WERI-Rb-1 (cell line): ENCODE measurements at places on chromosomes 12 and 14.

- DNase-seq: peak; percentile 25
Observed at GRCh38 chr12:8912914-8913313, 1.4 kb upstream of the PHC1 start.

DNA sequence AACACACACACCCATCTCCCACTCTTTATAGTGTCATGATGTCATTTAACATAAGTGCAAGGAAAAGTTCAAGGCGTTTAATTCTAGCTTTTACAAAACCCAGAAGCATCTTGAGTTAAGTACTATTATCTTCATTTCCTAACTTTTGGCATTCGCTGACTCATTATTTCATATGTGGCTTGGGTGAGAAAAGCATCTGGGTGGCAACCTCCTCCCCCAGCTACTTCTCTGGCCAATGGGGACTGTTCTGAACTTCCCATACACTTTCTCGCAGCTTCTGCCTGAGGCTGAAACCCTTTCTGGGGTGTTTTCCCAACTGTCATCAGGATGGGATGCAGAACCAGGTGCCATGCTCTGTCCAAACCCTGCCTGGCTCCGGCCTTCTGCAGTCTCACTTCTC is 2.8 kb upstream of the MARK3 start:
- no peak for DNase-seq

GRCh38 chr14:94953541-94954260 is 183.8 kb upstream of the GSC start:
- no peak for DNase-seq

DNA sequence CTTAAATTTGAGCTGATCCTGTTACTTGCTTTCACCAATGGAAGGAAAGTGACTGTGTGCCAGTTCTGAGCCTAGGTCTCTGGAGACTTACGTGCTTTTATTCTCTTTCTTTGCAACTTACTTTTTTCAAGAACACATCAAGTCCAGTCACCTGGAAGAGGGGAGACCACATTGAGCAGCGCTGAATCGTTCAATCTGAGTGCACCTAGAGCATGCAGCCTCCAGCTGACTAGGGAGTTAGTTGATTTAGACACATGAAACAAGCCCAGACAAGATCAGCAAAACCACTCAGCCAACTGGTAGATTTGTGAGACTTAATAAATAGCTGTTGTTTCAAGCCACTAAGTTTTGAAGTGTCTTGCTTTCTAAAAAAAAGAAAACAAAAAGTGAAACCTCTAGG is 1014.8 kb upstream of the FBXO33 start:
- DNase-seq: no peak

DNA sequence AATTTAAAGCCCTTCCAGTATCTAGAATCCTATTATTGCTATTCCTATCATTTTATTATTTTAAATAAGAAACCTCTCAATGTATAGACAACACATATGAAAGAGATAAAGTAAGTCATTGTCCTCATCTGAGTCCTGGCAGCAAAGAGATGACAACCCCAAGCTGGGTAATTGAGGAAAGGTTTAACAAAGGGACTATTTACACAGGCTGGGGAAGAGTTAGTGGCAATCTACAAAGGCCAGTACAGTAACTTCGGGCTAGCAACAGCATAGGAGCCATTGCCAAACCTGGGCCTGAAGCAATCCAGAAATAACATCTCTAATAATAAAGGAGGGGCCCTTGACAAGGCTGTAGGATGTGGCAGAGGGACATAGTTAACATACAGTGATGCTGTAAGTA is 11.2 kb downstream of the PDE6H start:
- DNase-seq: no peak

GRCh38 chr12:13038491-13039161 is 5.6 kb upstream of the FAM234B start:
- DNase-seq: no peak

DNA sequence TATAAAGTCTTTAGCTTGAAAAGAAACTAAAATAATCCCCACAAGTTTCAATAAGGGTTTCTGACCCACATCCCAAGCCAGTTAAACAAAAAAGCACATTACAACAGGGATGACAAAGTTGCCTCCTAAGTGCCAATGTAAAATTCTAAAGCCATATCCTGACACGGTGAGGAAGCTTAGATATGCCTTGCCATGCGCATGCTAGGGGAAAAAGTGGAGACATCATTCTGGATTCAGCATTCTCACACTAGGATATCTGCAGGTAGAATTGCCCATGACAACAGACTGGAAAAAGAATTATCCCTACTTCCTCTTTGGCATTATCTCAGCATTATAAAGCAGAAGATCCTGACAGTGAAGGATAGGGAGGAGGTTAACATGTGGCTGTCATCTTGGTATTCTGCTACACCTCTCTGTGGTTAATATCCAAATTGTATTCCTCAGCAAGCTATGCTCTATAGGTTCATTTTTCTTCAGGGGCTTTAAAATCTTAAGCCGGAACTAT is 4.9 kb downstream of the DUSP6 start:
- DNase-seq: no peak

- no peak for DNase-seq
Observed at GRCh38 chr12:92695056-92695455, 7.7 kb upstream of the PLEKHG7 start.

DNA sequence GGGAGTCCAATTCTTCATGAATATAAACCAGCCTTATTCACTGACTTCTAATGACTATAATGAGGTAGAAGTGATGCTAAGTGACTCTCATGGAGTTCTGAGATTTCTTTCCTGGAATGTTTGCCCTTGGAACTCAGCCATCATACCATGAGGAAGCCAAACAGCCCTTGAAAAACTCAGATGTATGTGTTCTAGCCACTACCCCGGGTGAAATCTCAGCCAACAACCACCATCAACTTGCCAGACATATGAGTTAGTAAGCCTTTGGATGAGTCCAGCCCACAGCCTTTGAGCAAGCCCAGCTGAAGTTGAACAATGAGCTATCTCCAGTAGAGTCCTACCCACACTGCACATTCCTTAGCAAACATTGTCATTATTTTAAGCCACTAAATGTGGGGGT is 149.5 kb downstream of the SLC6A15 start:
- no peak for DNase-seq

- DNase-seq: peak; percentile 32
Observed at GRCh38 chr12:12017798-12018197, 52.9 kb upstream of the BCL2L14 start.

- no peak for DNase-seq
Observed at GRCh38 chr12:6528539-6529235, 5.6 kb upstream of the GAPDH start.

GRCh38 chr12:24743941-24744793 is 204.7 kb downstream of the BCAT1 start:
- DNase-seq: no peak

- DNase-seq: no peak
Observed at GRCh38 chr14:38158468-38158867, 49.2 kb upstream of the SSTR1 start.

- DNase-seq: no peak
Observed at GRCh38 chr14:78873581-78873980, 703.4 kb downstream of the NRXN3 start.

GRCh38 chr12:11577658-11578260 is 71.7 kb upstream of the ETV6 start:
- DNase-seq: no peak
